Liver (tissue), 10 donors: ENCODE measurements at places on chromosomes 3 and 15.
A peak's percentile ranks its signal among the peaks of the same experiment; 100 is the strongest.

- no peak for DNase-seq
Observed at GRCh38 chr3:28835249-28835648, 445.6 kb upstream of the RBMS3 start.

- DNase-seq, result no peak
Observed at GRCh38 chr3:55624238-55624637, 137.1 kb upstream of the WNT5A start.

GRCh38 chr3:44861412-44862225 lies at the start of gene TMEM42:
TSS of gene TMEM42 (plus strand) at chr3:44861912. CDS start at chr3:44861925, 13 bp downstream.
- DNase-seq, result peak; percentile 87

DNA sequence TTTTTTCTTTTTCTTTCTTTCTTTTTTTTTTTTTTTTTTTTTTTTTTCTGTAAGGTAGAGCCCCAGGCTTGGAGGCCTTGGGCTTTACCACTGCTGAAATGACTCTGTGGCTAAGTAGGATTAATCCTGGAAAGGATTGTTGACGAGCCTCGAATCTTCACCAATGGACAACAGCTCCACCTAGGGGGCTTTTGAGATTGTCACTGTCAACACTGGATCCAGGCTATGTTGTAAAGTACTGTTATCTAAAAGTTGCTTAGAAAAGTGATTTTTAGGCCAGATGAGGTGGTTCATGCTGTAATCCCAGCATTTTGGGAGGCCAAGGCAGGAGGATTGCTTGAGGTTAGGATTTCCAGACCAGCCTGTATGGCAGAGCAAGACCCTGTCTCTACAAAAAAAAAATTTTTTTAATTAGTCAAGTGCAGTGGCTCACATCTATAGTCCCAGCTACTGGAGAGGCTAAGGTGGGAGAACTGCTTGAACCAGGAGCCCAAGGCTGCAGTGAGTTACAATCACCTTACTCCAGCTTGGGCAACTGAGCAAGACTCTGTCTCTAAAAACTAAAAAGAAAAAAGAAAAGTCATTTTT lies 41.6 kb downstream of the KLHL18 start:
- DNase-seq, result peak; percentile 64
